CD4-positive, alpha-beta T cell (primary cell): ENCODE measurements at places on chromosomes 4 and X. TPM values are rescaled to one million over a fixed set of nuclear protein-coding genes. Genes with fewer than 3 reads are reported as not detected.

IL13RA2 gene
- not detected for total RNA-seq

DNA sequence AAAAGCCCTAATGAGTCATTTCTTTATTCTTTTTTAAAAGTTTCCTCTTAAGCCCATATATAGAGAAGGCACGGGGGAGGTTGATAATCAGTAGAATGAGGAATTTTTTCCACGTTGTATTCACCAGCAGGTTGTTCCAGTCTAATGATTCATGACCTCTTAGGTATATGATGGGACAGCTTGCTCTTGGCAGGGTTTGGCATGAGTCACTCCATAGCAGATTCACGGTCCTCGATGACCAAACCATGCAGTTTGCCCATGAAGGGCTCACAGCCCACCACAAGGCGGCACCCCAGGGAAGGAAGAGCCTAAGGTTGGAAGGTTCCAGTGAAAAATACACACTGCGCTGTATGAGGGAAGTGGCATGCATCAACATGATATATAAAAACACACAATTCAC lies 623.8 kb upstream of the DIPK2B start:
- no peak for DNase-seq

DNA sequence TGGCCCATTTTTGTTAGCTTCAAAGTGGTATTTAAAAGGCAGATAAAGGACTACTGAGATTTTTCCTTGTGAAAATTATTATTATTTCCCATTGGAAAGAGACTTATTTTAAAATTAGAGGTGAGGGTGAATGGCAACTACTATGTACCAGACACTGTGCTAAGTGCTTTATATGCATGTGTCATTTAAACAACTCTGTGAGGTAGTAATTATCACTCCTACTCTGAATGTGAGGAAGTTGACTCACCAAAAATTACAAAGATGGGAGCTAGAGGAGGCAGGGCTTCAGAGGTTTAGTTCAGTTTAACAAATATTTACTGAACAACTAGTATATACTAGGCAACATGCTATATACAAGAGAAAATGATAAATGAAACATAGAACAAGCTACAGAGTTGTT lies 78.2 kb downstream of the MSL3 start:
- no peak for DNase-seq

DNA sequence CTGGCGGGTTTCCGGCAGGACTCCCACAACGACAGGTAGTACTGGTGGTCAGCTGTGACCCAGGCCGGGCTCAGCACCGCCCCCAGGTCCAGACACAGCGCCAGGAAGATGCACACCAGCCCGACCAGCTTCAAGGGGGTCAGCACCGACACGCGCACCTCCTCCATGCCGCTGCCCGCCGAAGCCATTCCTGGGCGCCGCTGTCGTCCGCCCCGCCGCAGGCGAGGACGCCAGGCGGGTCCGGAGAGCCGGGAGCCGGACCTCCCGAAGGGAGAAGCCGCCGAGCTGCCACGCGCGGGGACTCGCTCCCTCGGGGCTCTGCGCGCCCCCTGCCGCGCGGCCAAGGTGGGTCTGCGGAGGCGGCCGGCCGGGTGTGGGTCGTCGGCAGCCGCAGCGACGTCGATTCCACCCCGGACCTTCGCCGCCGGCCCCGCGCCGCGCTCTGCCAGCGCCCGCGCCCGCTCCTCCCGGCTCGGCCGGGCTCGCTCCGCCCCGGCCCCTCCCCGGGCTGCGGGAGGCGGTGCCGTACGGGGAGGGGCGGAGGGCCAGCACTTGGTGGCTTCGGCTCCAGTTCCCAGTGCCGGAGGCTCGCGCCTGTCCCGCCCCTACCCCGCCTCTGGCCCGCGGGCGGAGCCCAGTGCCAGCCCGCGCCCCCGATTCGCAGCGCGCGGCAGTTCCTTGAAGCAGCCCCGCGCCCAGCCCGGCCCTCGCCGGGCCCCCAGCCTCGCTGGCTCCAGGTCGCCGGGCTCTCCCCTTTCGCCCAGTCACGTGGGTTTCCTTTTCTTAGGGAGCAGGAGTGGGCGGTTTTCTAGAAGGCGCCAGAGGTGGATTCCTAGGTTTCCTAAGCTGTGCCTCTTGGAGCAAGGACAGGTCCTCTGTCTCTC lies at the start of gene TMEM47:
TSS of gene TMEM47 (minus strand) at position 444 of the 884 bp plus-strand sequence. CDS start at position 188, 256 bp downstream.
- no peak for DNase-seq

GRCh38 chrX:39953879-39954278 lies 143.9 kb downstream of the BCOR start:
- no peak for DNase-seq
